ENCODE measurements at places on chromosomes 13 and 19. TPM values are rescaled to one million over a fixed set of nuclear protein-coding genes. Genes with fewer than 3 reads are reported as not detected.
A peak's percentile ranks its signal among the peaks of the same experiment; 100 is the strongest.

- no peak overlapping the region for H3K4me3 ChIP-seq
- no peaks in the 10 kb centered on the region for H3K36me3 ChIP-seq
- peaks cover 27% of the 10 kb centered on the region for H3K4me1 ChIP-seq
- H3K27me3 ChIP-seq = no peaks in the 10 kb centered on the region
- peak overlapping the region; percentile 42 for H3K27ac ChIP-seq
Observed at GRCh38 chr19:34317311-34317927, 47.6 kb upstream of the GPI start.

DNA sequence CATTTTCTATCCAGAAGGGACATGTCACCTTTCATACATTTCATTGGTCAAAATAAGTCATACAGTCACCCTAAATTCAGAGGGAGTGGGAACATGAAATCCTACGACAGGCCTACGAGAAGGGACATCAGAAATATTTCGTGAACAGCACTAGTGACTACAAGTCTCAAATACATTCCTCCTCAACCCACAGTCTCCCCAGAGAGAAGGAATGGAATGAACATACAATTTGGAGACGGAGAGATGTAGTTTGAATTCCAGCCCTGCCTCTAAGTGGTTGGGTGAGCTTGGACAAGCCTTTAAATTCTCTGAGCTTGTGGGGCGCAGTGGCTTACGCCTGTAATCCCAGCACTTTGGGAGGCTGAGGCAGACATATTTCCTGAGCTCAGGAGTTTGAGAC is 9.9 kb downstream of the SERTM1 start:
- no peaks in the 10 kb centered on the region for H3K36me3 ChIP-seq
- H3K27me3 ChIP-seq = peaks cover 17% of the 10 kb centered on the region
- no peak for DNase-seq
- H3K4me3 ChIP-seq = no peak overlapping the region

DNA sequence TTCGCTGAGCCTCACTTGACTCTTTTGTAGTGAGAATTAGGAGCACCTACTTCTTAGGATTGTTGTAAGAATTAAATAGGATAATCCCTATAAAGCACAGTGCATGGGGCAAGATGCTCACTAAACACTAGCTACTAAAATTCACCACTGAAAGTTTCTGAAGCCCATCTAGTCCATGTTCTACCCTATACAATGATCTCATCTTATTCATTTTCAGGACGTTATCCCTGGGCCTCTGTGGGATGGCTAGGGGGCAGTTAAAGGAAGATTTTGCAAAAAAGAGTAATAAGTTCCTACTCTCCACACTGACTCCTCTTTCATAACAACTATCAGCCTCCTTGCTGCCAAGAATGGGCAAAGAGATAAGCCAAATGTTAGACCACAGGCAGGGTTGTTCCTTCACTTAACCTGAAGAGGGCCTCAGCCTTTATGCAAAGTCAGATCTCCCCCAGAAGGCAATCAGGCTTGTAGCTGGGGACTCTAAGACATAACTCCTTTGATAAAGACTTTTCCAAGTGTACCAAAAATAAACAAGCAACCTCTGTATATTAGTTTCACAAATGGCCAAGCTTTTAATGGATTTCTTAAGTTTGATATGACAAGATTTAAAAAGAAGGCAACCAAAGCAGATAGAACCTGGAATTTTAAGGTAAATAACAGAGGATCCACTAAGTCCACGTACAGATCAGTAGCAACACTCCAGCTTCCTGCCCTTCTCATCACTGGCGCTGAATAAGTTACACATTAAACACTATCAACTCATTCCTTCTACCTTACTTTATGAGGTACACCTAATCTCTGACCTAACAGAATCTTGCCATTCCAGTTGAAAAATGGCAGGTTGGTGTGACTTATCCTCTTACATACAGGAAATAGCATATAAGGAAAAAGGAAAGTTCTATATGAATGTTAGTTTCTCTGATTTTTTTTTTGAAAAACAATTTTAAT is 44.4 kb downstream of the ELF1 start:
- H3K4me1 ChIP-seq = peaks cover 42% of the 10 kb centered on the region
- peak overlapping the region; percentile 71 for H3K27ac ChIP-seq
- H3K4me3 ChIP-seq = peak overlapping the region; percentile 27
- peak; percentile 20 for DNase-seq
- no peaks in the 10 kb centered on the region for H3K36me3 ChIP-seq
- H3K27me3 ChIP-seq = no peaks in the 10 kb centered on the region

DNA sequence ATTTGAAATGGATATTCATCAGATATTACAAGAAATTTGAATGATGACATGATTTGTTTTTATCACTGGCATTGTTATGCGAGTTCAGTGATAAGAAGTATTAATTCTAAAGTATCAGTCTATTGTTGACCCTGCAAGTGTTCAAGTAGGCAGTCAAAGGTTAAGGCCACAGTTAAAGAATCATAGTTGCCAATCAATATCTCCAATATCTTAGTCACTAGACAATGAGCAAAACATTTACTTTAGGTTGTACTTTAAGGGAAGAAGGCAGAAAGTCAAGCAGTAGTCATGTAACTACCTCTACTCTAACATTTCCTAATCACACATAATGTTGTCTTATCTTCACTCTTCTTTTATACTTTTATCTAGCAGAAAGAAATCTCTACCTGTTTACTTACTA is 709.8 kb downstream of the PCDH17 start:
- no peak for DNase-seq
- H3K36me3 ChIP-seq = no peaks in the 10 kb centered on the region
- H3K4me1 ChIP-seq = no peaks in the 10 kb centered on the region
- no peak overlapping the region for H3K27ac ChIP-seq

- H3K4me3 ChIP-seq = no peak overlapping the region
- no peak for DNase-seq
- peaks cover 4% of the 10 kb centered on the region for H3K4me1 ChIP-seq
- no peaks in the 10 kb centered on the region for H3K27me3 ChIP-seq
Observed at GRCh38 chr13:44812818-44813217, 176.5 kb downstream of the NUFIP1 start.

DNA sequence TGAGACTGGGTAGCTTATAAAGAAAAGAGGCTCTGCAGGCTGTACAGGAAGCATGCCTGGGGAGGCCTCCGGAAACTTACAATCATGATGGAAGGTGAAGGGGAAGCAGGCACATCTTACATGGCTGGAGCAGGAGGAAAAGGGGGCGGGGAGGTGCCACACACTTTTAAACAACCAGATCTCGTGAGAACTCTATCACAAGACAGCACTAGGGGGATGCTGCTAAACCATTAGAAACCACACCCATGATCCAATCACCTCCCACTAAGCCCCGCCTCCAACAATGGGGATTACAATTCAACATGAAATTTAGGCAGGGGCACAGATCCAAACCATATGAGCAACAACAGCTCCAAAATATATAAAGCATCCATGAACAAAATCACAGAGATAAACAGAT is 46.5 kb upstream of the GTF2F2 start:
- H3K4me1 ChIP-seq = no peaks in the 10 kb centered on the region
- H3K36me3 ChIP-seq = no peaks in the 10 kb centered on the region
- no peak for DNase-seq
- H3K4me3 ChIP-seq = no peak overlapping the region
- H3K27me3 ChIP-seq = no peaks in the 10 kb centered on the region

DNA sequence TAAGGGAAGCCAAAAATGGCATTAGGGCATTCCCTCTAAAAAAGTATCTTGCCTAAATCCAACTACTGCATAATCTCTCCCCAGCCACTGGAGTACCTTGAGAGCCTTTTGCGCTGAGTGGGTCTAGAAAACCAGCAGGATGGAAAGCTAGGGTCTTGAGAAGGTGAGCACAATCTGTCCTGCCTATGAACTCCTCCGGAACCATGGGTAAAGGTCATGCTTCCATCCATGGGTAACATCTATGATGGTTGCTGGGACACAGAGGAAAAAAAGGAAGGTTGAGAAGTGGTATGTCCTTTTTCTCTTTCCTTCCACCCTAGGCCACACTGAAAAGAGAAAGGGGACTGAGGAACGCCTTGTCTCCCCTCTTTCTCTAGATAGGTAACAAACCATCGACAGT is 52.4 kb downstream of the ZNF676 start:
- H3K4me3 ChIP-seq = no peak overlapping the region
- H3K27me3 ChIP-seq = no peaks in the 10 kb centered on the region
- H3K27ac ChIP-seq = no peak overlapping the region
- no peaks in the 10 kb centered on the region for H3K4me1 ChIP-seq
- no peaks in the 10 kb centered on the region for H3K36me3 ChIP-seq

DNA sequence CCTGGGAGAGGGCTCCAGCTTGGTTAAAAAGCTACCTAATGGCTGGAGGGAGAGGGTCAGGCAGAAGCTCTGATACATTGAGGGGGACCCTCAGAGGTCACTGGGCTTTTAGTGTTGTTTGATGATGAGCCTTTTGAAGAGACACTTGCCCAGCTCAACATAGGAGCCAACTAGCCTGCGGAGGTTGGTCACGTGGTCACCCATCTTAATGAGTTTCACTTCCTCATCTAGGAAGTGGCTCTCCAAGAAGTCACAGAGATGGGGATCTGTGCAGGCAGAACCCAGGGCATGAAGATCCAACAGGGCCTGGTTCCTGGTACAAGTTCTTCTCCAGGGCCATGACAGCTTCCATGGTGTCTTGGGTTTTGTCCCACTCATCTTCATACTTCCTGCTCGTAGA is 33.4 kb downstream of the IPO5 start:
- no peaks in the 10 kb centered on the region for H3K36me3 ChIP-seq
- no peak for DNase-seq
- H3K27me3 ChIP-seq = no peaks in the 10 kb centered on the region
- H3K4me1 ChIP-seq = no peaks in the 10 kb centered on the region
- H3K4me3 ChIP-seq = no peak overlapping the region
- H3K27ac ChIP-seq = no peak overlapping the region

GRCh38 chr19:3544742-3545668 is 6.0 kb downstream of the TEKTIP1 start:
- no peaks in the 10 kb centered on the region for H3K4me1 ChIP-seq
- H3K27ac ChIP-seq = no peak overlapping the region
- H3K36me3 ChIP-seq = no peaks in the 10 kb centered on the region
- H3K4me3 ChIP-seq = no peak overlapping the region
- peak; percentile 80 for DNase-seq

DNA sequence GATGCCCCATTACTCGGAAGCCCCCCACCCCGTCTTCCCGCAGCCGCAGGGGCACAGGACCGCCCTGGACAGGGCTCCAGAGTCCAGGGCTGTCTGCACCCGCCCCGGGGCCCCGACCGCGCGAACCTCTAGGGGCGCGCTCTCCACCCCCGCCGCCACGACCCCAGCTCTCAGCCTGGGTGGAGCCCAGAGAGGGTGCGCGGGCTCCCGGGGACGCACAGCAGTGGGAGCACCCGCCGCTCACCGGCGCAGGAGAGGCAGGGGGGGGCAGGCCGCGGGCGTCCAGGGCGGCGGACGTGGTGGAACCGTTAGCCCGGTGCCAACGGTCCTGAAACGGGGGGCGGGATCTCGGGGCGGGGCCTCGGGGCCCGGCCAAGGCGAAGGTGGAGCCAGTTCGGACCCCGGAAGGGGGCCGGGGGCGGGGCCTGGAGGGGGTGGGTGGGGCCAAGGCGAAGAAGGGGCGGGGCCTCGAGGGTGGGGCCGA is at the start of gene ATP8B3:
ATP8B3 (minus strand) TSS at position 335 of the 484 bp plus-strand sequence. CDS start 540 bp downstream, outside the sequence.
- H3K36me3 ChIP-seq = peaks cover 11% of the 10 kb centered on the region
- no peaks in the 10 kb centered on the region for H3K27me3 ChIP-seq
- peak within 1 kb of the TSS; percentile 65 for H3K4me3 ChIP-seq
- no peak for DNase-seq

PNPLA6 gene
- 435 TPM for total RNA-seq

C19orf73 gene
- 8.2 TPM for total RNA-seq

FUT3 gene
- total RNA-seq = 180 TPM

OR7A5 gene
- total RNA-seq = not detected

BCAM gene
- total RNA-seq = 95.1 TPM

MBD3L2 gene
- not detected for total RNA-seq

KLHL1 gene
- total RNA-seq = not detected
